ENCODE measurements at places on chromosomes 12 and 14.

- no peak for DNase-seq
Observed at GRCh38 chr14:93937519-93937918, 10.4 kb downstream of the FAM181A start.

- DNase-seq = no peak
Observed at GRCh38 chr12:129096968-129097367, 243.7 kb downstream of the GLT1D1 start.

DNA sequence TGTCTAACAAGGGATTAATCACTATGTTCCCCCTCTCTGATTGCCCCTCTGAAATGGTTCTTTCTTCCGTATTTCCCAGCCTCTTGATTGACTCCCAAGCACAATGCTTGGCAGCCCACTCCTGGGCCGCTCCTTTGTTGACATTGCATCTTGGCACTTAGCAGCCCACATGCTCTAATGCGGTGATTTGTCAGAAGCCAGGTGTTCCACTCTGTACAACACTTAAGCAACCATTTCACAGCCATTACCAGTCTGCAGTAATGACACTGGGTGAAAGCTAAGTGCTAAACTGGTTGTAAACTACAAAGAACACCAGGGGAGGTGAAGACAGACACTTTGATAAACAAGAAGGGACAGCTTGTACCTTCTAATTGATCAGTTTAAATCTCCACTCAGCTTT, 353.5 kb downstream of the TMEM132D start:
- no peak for DNase-seq

- DNase-seq = peak; percentile 66
Observed at GRCh38 chr12:1473418-1473817, 121.0 kb downstream of the FBXL14 start.
